Activated naive CD4-positive, alpha-beta T cell treated with Interleukin-2 at 50 U/mL for 16 hours (primary cell): ENCODE measurements at places on chromosomes 7 and 10.

DNA sequence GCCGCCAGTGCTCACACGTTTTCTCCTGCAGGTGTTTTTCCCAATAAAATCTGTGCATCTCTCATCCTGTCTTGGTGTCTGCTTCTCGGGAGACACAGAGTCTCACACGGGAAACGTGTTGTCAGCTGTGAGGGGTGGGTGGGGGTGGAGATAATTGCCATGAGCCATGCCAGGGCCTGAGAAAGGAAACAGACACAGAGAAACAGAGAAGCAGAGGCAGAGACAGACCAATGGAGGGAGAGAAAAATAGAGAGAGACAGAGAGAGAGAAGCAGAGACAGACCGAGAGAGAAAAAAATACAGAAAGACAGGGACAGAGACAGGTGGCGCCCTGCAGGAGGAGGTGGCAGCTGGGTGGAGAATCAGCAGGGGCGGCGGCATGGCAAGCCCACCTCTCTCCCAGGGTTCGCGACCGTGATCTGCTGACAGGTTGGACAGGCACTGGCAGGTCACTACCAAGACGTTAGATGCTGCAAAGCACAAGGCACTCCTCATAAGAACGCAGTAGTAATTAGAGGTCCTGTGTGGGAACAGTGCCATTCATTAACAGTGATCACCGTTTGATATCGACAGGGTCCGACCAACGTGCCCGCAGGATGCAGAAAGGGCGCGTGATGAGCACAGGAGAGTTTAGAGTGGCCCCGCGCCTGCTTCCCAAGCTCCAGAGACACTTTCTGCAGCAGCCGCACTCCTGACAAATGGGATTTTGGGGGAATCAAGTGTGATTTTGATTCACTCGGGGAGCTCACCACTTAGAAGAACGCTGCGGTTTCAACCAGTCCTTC lies 70.5 kb upstream of the INSIG1 start:
- no peak for DNase-seq

- DNase-seq: no peak
These were observed 1.5 kb downstream of the ZC3HAV1L start for GRCh38 chr7:139034336-139034735.

DNA sequence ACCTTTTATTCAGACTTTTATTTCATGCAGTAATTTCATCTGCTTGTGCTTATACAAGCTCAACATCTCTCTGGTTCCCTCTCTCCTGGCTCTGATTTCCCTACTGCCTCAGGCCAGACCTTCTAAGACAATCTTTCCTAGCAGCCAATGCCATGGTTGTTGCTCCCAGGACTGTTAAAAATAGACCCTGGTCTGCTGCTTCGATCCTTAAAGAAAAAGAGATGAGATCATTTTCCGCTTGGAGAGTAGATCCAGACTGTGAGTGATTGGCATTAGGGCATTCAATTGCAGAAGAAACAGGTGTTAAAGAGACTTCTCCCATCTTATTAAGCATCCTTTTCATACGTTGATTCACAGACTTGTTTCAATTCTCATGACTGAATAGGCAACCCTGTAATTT lies 68.4 kb upstream of the ITGB1 start:
- no peak for DNase-seq

GRCh38 chr7:53315981-53316380 lies 280.5 kb downstream of the POM121L12 start:
- DNase-seq: no peak

DNA sequence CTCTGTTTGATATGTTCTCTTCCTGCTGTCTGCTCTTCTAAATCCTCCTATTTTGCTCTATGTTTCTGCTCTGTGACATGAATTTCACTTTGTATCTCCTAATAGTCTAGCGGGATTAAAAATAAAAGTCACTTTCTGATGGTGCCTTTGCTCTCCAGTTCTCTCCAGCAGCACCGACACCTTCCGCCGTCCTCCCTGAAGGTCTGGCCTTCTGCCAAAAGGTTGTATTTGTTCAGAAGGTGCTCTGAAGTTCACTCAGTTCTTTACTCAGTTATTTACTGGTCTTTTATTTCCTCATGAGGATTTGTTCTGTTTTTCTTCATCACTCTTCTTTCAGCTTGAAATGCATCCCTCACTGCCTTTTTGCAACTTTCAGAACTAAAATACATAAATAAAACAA lies 11.2 kb upstream of the EPHA1 start:
- no peak for DNase-seq

DNA sequence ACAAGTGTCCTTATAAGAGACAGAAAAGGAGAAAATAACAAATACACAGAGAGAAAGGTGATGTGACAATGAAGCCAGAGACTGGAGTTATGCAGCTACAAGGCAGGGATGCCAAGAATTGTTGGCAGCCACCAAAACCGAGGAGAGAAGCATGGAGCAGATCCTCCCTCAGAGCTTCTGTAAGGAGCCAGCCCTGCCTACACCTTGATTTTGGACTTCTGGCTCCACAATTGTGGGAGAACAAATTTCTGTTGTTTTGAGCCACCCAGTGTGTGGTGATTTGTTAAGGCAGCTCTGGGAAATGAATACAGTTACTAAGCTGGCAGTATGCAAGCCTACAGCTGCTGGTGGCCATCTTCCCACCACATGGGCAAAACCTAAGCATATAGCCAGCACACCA lies 163.6 kb downstream of the GRM8 start:
- no peak for DNase-seq

GRCh38 chr10:126058104-126058503 lies 161.7 kb downstream of the FANK1 start:
- DNase-seq: no peak

GRCh38 chr7:8739837-8740236 lies 306.4 kb downstream of the NXPH1 start:
- DNase-seq: no peak

- no peak for DNase-seq
These were observed 121.7 kb downstream of the FANK1 start for GRCh38 chr10:126017961-126018560.

- DNase-seq: no peak
These were observed 90.3 kb upstream of the PARD3 start for GRCh38 chr10:34905200-34905927.

DNA sequence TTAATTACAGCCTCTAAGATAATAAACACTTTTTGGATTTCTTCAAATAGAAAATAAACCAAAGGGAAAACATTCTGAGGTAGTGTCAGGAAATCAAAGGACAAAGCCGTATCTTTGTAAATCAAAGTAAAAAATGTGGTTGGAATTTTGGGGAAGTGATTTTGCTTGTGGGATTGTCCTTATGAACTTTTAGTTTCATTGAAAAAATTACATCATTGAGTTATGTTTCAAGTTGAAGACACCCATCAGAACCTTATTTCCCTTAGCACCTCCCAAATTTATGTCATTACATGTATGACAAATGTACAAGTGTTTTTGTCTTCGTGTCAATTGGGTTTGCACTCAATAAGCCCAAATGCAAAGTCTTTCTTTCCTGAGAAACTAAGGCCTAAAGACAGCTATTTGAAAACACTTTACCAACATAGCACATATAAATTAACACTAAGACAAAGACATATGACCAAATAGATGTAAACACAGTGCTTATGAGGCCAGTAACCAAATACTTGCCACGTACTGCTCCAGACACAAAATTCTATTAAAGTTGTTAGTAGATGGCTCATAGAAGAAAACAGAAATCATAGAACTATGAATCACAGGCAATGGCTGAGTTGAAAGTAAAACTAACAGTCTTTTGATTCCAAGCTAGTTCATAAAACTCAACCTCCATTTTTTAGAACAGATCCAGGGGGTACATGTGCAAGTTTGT lies 26.9 kb upstream of the LAMB4 start:
- DNase-seq: no peak

DNA sequence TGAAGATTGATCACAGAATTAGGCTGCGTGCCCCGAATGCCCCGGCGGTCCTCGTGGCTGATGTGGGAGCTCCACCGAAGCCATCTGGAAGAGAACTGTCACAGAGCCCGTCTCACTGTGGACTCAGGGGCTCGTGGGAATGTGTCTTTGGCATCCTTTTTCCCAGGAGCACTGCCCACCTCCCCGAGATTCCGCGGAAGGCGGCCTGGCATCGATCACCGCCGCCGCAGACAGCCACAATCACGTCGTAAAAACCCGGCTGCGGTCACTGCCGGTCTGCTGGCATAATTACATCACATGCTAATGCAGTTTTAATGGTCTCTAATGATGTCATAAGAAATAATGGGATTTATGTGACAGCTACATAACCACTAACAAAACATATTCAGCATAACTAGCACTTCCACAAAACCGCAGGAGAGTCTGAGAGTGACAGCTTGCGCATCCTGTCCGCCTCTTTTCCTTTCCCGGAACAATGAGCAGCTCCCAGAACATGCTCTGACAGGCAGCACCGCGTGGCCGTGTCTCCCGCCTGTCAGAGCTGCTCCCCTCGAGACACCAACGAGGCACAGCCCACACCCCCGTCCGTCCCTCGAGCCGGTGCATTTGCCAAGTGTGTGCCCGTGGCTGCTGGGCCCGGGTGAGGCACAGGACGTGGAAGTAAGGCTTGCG lies 490.0 kb downstream of the PTPRN2 start:
- DNase-seq: no peak

DNA sequence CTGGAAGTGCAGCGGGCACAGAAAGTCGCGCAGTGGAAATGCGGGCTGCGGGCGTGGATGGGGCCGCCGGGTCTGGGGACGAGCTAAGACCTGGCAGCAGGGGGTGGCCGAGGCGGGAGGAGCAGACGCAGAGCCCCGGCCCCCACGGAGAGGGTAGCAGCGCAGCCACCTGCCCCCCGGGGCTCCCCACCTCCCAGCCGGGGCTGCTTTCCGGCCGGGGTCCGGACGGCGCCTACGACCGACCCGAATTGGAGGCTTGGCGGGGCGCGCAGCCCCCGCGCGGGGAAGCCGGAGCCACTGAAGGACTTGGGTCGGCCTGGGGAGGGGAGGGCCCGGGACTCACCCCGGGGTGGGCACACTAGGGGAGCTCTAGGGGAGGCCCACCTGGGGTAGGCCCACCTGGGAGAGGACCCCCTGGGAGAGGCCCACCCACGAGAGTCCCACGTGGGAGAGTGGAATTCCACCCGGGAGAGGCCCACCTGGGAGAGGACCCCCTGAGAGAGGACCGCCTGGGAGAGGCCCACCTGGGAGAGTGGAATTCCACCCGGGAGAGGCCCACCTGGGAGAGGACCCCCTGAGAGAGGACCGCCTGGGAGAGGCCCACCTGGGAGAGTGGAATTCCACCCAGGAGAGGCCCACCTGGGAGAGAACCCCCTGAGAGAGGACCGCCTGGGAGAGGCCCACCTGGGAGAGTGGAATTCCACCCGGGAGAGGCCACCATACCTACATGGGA lies 854 bp upstream of the CFAP46 start:
- DNase-seq: no peak

- no peak for DNase-seq
These were observed 69.9 kb downstream of the NKX6-2 start for GRCh38 chr10:132715776-132716680.

GRCh38 chr10:130430852-130431704 lies 294.9 kb downstream of the GLRX3 start:
- no peak for DNase-seq

GRCh38 chr10:116838143-116838725 lies 11.1 kb upstream of the ENO4 start:
- no peak for DNase-seq

DNA sequence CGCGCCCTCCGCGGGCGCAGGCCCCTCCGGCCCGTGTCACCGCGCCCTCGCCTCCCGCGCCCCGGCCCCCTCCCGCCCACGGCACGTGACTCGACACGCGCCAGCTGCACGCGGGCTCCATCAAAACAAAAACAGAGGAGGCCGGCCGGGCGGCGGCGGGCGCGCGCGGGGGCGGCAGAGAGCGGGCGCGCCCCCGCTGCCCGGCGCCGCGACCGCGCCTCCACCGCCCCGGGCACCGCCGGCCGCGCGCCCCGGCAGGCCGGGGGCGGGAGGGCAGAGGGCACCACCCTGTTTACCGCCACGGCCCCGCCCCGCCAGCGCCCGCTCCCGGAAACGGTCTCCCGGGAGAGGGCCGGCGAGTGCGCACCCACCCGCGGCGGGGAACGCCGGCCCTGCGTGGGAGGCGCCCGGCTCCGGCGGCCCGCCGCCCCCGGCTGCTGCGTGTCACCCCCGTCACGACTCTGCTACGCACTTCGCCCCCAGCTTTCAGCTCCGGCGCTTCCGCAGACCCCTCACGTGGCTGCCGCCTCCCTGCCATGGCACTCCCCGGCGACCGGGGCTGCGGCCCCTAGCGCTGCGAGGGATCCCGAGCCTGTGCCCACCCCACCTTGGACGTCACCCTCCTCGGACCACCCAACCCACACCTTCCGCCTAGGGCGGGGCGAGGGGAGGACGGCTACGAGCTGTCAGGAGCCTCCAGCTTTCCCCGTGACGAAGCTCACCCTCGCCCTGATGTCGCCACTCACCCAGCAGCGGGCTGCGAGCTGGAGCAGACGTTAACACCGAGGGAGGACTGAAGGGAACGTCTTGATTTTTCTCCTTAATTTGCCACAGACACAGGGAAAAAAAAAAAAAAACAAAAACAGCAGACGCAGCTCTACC lies 221.6 kb upstream of the MKLN1 start:
- DNase-seq: peak; percentile 84

GRCh38 chr7:74568658-74569057 lies 88.9 kb upstream of the GTF2I start:
- DNase-seq: no peak

DNA sequence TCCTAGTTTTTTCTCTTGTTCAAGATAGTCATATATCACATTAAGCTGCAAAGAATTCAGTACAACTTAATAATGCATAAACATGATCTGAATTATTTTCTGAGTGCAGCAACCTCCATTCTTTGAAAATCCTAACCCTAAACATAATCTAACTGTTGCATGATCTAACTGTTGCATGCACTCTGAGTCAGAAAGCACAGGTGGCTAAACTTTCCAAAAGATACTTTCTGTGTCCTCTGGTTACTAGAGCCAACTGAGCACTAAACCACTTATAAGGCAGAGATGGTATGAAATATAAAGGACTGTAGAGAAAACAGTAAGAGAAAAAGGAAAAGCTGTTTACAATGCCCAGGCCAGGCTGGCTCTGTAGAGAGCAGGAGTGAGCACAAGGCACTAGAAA lies 23.0 kb upstream of the FAM133B start:
- DNase-seq: no peak
